ENCODE measurements at places on chromosomes 3 and 15. TPM values are rescaled to one million over a fixed set of nuclear protein-coding genes. Genes with fewer than 3 reads are reported as not detected.

MEGF11 gene
- total RNA-seq: not detected

ROPN1B gene
- not detected for total RNA-seq

SCAP gene
- total RNA-seq: 123 TPM

ARL14 gene
- under 0.01 TPM for total RNA-seq

KCNMB2 gene
- not detected for total RNA-seq

SPTSSB gene
- total RNA-seq: 0.64 TPM

CCDC9B gene
- total RNA-seq: 9.9 TPM

LRRIQ4 gene
- total RNA-seq: not detected

KCNMB3 gene
- 0.34 TPM for total RNA-seq

TRIM71 gene
- total RNA-seq: under 0.01 TPM

GOLGA6B gene
- total RNA-seq: not detected

RBPMS2 gene
- total RNA-seq: not detected

LCTL gene
- total RNA-seq: not detected

SGO1 gene
- total RNA-seq: 0.14 TPM
